Stimulated activated CD8-positive, alpha-beta memory T cell treated with anti-CD3 and anti-CD28 coated beads, Interleukin-4, amount 100 ng/mL, for 4 hours (primary cell): ENCODE measurements at places on chromosomes 16 and 17.

- no peak for DNase-seq
Observed at GRCh38 chr17:78106211-78106610, 22.3 kb downstream of the TMC6 start.

DNA sequence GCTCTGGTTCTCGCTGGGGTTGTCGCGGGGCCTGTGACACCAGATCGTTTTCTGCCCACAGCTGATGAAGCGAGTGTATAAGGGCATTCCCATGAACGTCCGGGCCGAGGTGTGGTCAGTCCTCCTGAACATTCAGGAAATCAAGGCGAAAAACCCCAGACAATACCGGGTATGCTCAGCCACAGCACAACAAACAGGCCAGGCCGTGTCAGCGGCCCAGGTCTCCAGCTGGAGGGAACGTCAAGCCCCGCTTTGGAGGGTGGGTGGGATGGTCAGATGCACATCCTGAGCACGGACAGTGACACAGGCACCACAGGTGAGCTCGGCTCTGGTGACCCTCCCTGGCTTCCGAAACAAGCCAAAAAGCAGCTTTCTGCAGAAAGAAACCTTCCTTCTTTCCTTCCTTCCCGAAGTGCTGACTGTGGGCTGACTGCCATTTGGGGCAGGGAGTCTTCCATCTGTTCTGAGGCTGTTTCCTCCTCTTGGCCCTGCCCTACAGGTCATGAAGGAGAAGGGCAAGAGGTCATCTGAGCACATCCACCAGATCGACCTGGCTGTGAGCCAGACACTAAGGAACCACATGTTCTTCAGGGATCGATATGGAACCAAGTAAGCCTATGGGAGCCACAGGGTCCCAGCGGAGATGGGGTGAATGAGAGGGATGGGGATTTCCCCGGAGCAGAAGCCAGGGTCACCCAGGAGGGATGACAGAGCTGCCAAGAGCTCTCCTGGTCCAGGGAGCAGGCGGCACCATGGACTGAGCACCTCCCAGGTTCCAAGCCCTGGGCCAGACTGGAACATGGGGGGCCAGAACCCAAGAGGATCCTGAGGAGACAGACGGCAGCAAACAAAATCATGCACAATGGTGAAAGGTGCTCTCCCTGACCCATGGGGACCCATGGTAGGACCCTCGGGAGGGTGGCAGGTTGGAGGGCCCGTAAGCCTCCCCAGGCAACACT is 79.4 kb downstream of the GOSR1 start:
- no peak for DNase-seq

GRCh38 chr16:70674221-70675014 is 11.4 kb downstream of the MTSS2 start:
- DNase-seq, result no peak

DNA sequence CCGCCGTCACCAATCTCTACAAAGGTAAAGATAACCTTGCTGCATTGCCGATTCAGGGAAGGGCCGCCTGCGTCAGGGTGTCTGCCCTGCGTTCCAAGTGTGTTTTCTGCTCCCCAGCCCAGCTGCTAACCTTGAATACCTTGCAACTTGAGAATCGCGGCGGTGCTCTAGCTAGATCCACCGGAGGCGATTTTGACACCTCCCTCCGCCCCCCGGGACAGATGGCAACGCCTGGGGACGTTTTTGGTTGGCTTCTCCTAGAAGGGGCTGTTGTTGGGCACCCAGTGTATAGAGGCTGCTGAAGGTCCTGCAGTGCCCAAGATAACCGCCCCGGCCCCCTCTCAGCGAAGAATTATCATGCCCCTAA is 1.5 kb downstream of the HAPSTR1 start:
- no peak for DNase-seq
